ENCODE measurements at places on chromosomes 4 and X.

GRCh38 chrX:96569034-96569433 is 115.6 kb upstream of the DIAPH2 start:
- no peak for DNase-seq

GRCh38 chrX:104445591-104445990 is 120.4 kb upstream of the IL1RAPL2 start:
- no peak for DNase-seq

- no peak for DNase-seq
These were observed 148.3 kb upstream of the PACRGL start for GRCh38 chr4:20552004-20552403.

- no peak for DNase-seq
These were observed 47.4 kb upstream of the AGA start for GRCh38 chr4:177489471-177490246.

GRCh38 chr4:38002451-38003071 is 42.4 kb downstream of the PTTG2 start:
- DNase-seq = no peak

DNA sequence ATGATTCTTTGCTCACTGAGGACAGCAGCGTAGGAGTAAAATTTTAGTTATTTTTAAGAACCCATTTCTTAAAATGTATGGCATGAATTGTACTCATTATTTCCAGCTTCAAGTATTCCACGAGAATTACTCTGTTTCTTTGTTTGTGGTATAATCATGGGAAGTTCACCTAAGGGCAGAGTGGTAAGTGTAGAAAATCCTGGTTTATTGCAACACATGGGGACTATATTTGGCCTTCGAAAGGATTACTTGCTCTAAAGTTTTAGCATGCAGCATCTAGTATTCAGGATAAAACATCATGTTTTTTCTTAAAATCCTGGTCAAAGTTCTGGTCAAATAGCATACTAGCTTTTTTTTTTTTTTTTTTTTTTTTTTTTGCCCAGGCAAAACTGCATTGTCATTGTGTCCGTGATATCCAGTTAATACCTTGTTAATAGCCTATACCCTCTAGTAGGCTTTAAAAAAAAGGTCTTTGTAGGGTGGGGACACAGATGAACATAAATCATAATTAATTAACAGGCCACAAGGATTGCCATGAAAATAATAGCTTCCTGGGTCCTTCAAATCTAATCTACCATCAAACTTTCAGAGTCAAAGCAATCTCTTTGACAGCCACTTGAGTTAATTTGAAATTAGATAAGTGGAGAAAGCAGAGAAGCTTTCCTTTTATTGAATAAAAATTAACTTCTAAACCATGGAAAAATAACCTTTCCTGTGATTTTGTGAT is 44.6 kb upstream of the VEGFC start:
- DNase-seq = no peak

- no peak for DNase-seq
These were observed 122.4 kb upstream of the NAP1L5 start for GRCh38 chr4:88819818-88820697.

DNA sequence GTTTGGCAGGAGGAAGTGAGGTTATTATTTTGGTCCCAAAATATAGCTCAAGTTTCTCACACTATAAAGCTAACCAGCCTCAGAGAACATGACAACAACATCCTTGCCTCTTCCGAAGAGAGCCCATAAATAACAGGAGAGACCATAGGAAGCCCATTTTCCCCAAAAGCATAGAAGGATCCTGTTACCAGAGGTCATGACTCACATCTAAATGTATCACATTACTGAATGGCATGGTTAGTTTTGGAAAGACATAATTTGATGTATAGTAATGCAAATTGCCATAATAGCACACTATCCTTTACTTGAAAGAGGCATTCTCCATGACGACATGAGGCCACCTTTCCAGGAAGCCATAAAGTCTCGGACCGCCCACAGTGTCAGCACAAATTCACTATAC is 238.8 kb upstream of the GRIA3 start:
- no peak for DNase-seq

DNA sequence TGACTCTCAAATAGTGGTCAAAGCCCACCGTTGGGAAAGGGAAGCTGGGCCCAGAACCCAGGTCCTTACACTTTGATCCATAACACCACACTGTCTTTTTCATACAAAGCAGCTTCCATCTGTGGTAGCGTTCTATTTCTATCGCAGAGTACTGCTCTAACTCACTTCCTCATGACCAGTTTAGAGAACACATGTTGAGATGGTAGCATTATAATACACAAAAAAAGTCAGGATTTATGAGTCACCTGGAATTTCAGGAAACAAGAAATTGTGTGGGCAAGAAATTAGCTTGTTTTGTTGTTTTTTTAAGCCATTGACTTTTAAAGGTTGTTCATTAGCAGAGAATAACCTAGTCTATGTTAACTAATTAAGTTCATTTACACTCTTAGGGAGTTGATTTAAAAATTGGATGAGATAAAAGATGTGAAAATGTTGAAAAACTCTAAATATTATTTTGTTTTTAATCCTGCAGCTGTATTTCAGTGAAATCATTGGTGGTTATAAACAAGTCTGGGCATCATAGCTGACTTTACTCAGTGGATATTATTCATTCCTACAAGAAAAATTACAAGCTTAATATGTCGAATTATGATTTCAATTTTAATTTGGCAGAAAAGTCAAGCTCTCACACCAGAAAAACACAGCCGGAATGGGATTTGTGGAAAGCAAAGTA is 1011.1 kb upstream of the HS3ST1 start:
- DNase-seq = no peak

DNA sequence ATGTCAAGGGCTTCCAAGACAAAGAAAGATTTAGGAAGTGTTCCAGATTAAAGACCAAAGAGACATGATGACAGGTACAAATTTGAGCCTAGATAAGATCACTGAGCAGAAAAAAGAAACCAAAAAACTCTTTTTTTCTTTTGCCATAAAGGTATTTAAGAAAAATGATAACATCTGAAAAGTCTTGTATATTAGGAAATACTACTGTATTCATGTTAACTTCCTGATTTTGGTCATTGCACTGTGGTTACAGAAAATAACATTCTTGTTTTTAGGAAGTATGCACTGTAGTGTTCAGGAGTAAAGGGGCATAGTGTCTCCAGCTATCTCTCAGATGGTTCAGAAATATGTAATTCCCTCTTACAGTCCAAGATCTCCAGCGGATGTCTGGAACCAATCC is 37.1 kb downstream of the RWDD4 start:
- DNase-seq = no peak

- no peak for DNase-seq
These were observed 146.1 kb downstream of the ATP10D start for GRCh38 chr4:47631161-47631560.

GRCh38 chrX:109472939-109473735 is 8.7 kb downstream of the GUCY2F start:
- DNase-seq = peak; percentile 2

- DNase-seq = no peak
These were observed 40.2 kb upstream of the HS3ST1 start for GRCh38 chr4:11468901-11469300.

GRCh38 chr4:86917212-86918039 is 17.4 kb upstream of the AFF1 start:
- DNase-seq = no peak

- DNase-seq = no peak
These were observed 74.9 kb downstream of the MAB21L2 start for GRCh38 chr4:150656891-150657290.

DNA sequence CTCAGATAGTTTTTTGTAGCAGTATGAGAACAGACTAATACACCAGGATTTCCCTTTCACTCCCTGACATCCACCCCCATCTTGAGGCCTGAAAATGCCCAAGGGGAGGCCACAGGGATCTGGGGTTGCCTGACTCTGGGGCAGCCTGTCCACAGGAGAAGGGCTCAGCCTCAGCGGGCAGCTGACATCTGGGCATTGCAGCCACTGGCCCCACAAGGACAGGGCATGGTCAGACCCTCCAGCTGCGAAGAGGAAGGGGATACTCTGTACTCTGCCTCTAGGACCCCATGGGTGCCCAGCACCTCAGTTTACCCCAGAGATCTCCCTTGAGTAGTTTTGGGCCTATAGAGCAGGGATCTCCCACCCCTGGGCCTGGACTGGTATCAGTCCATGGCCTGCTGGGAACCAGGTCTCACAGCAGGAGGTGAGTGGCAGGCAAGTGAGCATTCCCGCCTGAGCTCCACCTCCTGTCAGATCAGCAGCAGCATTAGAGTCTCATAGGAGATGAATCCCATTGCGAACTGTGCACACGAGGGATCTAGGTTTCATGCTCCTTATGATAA is 138.9 kb downstream of the HMX1 start:
- DNase-seq = no peak

DNA sequence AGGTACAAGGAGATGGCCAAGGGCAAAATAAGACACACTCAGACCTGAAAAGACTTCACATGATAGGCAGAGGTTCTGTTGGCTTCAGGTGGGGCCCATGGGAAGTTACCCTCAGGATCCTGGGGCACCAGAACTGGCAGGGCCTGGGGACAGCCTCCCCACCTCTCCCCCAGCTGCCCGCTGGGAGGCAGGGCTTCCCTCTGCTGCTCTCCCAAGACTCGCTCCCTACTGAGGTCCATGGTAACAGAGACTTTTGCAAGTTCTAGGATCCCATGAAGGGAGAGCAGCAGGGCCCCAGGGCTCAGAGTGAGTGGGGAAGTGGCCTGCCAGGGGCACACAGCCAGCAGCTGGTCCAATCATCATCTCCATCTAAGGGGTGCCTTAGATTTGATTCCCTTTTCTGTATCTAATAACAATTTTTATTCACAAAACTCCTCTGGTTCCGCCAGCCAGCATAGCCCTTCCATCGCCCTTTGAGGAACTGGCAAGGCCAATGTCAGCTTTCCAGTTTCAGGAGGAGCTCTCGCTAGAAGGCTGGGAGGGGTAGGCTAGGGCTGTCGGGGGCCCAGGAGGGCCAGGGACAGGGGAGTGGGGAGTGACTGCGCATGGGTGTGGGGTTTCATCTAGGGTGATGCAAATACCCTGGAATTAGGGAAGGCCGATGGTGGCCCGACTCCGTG is 78.2 kb downstream of the SLC2A9 start:
- no peak for DNase-seq

DNA sequence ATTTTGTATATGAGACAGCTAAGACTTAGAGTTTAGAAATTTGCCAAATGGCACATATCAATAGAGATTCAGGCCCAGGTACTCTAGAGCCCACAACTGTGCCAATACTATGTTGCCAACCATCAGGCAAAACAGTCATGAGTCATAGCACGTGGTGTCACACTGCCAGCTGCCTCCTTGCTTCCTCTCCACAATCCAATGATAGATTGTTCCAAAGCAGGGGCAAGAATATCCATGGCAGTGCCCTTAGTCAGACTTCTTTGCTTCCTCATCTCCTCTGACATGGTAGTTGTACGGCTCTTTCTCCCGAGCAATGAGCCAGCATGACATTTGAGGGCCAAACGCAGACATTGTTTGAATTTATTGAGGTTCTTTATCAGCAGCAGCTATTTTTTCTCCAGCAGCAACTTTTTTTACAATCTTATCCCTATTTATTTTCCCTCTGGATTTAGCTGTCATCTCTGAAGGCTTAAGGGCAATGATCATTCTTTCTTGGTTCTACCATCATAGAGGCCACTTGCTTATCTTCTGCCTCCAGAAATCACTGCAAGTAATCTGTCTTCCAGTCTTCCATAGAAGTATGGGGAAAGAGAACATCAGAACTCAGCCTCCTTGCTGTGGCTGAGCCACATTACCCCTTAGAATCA is 169.7 kb downstream of the COL4A6 start:
- no peak for DNase-seq

GRCh38 chr4:26173619-26174018 is 147.2 kb upstream of the RBPJ start:
- DNase-seq = no peak

- DNase-seq = no peak
These were observed 97.3 kb upstream of the ATP6AP2 start for GRCh38 chrX:40483502-40483901.

- no peak for DNase-seq
These were observed 4.4 kb downstream of the RTL5 start for GRCh38 chrX:72127332-72127731.

GRCh38 chrX:130071611-130072344 is 38.5 kb downstream of the ELF4 start:
- no peak for DNase-seq

DNA sequence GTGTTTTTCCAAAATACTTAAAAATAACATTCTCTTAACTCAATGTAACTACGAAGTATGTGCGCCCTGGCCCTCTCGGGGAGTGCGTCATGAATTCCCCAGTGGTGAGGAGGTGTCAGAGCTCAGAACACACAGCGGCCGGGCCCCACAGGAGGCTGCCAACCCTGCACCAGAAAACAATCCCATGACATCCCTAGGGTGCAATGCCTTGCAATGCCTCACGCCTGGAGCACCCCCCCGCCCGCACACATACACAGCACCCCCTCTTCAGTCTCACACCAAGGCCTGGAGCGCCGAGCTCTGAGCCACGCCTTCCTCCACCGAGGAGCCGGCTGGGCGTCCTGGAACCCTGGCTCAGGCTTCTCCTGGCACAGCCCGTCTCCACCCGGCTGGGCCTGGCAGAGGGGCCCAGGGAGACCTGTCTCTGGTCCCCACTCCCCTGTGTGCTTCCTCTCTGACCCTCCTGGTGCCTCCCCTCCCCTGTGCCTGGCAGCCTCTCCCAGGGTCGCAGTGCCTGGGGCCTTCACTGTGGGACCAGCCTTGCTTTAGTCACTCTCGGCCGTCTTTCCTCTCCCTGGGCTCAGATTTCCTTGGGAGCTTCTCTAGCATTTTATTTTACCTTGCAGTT is 108.2 kb upstream of the ADRA2C start:
- DNase-seq = no peak

DNA sequence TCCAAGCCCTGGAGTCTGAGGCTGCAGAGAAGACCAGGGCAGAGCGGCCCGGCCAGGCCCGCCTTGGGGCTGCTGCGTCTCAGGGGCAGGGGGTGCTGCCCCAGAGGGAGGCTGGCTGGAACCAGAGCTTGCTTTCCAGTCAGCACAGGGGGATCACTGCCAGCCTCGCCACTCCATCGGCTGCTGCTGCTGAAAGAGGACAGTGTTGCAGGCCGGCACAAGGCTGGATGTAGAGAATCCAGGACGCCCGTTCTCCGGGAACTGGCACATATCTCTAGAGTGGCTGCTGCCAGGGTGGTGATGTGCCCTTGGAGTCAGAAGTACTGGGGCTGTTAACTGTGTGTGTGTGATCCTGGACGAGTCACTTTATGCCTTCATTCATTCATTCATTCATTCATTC is 31.9 kb upstream of the SORCS2 start:
- DNase-seq = no peak

All from stimulated activated CD4-positive, alpha-beta T cell treated with anti-CD3 and anti-CD28 coated beads, Interleukin-12 subunit alpha, Interleukin-12 subunit beta, amount 100 ng/mL, for 24 hours (primary cell).